ENCODE measurements at places on chromosomes 1 and 21.
A peak's percentile ranks its signal among the peaks of the same experiment; 100 is the strongest.

DNA sequence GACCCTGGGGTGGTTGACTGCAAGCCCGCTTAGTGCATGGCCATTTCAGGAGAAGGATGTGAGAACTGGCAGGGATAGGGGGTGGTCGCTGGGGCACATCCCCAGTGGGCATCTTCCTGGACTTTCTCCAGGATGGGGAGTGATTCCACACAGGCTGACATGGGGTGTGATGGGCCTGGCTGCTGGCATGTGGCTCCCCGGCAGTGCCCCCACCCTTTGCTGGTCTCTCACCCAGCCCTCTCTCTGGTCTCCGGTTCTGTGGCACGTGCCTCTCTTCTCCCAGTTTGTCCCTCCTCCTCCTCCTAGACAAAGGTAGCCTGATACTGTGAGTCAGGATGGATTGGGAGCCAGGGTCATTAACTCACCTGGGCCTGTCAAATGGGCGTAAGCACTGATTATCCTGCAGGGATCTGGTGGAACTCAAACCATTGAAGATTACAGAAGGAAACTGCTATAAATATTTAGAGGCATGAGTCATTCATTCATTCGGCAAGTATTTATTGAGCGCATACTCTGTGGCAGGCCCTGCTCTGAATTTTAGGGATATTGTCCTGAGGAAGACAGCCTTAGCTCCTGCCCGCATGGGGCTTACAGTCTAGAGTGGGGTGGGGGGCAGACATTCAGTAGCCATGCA is 23.6 kb upstream of the EPS8L3 start:
- peak; percentile 32 for DNase-seq

DNA sequence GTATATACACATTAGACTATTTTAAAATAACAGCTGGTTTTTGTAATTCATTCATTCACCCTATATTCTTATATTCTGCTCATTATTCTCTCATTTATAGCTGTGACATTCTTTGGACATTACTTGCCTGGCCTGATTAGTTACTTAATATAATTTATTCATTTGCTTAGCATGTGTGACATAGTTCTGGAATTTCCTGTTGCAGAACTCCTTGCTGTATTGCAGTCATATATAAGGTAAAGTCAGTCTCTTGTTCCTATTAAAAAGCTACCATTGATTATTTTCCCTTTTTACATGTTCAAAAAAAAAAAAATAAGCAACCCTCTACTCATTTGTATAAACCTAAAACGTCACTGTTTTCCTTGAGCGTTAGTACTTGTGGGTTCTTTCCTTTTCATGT is 23.9 kb downstream of the GNAT2 start:
- no peak for DNase-seq

DNA sequence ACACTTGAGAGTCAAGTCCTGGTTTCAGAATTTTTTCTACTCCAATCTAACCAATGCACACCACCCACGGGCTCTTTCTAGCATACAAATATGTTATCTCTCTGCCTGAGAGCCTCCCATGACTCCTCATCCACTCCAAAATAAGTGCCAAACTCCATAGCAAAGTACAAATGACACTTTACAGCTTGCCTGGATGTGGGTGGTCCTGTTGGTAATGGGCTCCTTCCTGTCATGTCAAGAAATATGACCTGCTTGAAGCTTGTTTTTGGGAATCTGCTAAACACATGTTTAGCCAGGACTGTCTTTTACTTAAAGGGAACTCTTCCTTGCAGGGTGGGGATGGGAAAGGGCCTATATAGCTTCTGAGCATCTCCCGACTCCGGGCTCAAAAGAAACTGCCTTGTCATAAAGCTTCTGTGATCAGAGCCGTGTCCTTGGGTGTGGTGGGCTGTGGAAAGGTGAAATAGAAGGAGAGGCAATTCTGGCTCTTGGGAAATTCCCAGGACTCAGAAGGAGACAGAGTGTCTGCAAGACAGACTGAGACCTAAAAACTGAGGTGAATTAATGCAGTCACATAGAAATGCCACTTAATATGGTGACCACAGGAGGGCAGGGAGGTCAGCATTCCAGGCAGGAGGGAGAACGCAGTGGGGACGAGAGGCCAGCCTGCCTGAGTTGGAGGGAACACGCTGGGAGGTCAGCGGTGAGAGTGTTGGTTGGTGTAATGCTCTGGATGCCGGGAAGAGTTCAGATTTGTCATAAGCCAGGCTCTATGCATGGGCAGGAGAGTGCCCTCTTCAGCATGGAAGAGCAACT is 6.1 kb upstream of the IGFN1 start:
- peak; percentile 72 for DNase-seq

- no peak for DNase-seq
Observed at GRCh38 chr1:112807117-112807516, 92.0 kb upstream of the PPM1J start.

Measured in NCI-H226 (cell line).